ENCODE measurements at places on chromosomes 7 and 10.
A peak's percentile ranks its signal among the peaks of the same experiment; 100 is the strongest.

GRCh38 chr10:94268652-94269051 lies 94.1 kb downstream of the NOC3L start:
- DNase-seq = no peak

DNA sequence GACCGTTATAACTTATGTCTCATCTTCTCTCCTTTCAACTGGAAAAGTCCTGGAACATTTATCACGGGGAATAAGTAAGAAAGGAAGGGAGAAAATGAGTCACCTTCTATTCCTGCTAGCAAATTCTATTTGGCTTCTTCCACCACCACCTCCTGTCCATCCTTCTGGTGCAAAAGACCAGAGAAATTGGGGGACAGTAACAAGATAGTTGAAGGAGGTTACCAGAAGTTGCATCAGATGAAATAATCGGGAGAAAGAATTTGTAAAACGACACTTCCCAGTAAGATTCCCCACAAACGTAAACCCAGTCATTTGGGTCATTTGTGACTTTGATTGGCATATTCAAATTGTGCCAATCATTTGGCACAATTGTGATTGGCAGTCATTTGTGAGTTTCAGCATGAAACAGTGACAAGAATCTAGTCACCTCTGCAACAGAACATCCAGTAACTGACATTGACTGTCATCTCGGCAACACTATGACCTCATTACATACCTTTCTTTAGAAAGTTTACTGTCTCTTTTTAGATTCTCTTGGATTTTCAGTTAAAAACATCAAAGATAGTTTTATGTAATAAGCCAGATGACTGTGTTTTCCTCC lies 51.3 kb upstream of the PIK3CG start:
- DNase-seq = no peak

DNA sequence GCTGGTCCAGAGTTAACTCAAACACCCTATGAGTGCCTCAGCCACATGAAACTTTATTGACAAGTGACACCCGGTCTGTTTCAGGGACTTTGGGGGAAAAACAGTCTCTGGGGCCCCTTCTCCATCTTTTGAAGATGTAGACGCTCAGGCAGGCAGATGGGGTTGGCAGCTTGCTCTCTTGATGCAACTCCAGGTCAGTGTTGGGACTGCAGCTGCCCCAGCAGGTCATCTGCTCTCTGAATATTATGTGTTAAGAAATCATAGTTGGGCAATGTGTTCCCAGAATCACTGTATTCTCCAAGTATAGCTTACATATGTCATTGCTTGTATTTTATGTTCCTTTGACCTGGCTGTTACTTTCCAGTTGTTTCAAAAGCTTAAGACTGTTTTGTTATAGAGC lies 544.9 kb upstream of the MGMT start:
- DNase-seq = no peak

DNA sequence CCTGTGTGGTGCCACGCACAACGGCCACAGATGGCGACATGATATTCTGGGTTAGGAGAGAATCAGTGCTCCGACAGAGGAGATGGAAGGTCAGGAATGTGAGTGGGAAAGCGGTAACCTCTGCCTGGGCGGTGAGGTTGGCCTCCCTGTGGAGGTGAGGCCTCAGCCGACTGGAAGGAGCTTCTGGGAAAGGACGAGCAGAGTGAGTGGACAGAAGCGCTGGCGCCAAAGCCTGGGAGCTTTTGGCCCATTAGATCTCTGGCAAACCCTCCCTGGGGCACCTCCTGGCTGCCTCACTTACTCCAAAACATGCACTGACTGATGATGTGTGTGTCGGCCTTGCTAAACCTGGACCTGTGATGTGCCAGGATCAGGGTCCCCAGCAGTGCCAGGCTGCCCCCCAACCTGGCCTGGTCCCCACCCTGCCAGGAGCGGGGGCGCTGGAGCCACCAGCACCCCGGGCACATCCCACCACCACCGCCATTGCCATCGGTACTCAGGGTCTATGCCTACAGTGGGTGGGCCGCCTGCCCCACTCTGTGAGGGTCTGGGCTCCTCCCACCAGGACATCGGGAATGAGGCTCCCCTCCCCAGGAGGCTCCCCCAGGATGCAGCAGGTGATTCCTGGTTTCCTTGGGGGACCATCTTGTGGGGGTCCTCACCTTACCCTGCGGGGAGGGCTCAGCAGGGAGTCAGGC lies 51.0 kb downstream of the RASGEF1A start:
- no peak for DNase-seq

- DNase-seq = no peak
Observed at GRCh38 chr7:94028768-94029167, 24.6 kb upstream of the BET1 start.

- no peak for DNase-seq
Observed at GRCh38 chr7:73773700-73774517, 3.8 kb upstream of the CLDN3 start.

DNA sequence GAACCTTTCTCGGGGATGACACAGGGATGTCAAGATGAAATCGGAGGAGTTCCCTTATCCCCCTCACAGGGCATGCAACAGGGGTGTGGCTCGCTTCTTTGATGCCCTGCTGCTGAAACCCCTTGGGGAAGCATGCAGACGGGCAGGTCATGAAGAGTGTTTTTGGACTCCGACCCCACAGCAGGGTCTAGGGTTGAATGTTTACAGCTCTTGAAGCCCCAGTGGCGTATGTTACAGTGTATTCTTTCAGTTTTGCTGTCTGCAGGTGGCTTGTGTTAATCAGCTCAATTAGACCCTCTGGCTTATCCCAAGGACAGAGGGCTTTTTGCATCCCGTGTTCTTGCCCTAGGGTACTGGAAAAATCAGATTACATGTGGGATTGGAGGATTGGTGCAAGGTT lies 446.5 kb downstream of the LRMDA start:
- no peak for DNase-seq

- DNase-seq = peak; percentile 53
Observed at GRCh38 chr7:45920502-45921380, at the start of gene IGFBP3. IGFBP3 (minus strand) TSS chr7:45921272; CDS start chr7:45921140, 132 bp downstream.

DNA sequence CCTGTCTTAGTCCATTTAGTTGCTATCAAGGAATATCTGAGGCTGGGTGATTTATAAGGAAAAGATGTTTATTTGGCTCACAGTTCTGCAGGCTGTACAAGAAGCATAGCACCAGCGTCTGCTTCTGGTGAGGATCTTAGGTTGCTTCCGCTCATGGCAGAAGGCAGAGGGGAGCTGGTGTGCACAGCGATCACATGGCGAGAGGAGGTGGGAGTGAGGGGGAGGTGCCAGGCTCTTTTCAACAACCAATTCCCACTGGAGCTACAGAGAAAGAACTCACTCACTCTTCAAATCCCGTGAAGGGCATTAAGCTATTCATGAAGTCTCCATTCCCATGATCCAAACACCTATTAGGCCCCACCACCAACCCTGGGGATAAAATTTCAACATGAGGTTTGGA lies 371.6 kb downstream of the SH2D4B start:
- no peak for DNase-seq

GRCh38 chr10:133072720-133073390 lies 14.9 kb upstream of the ADGRA1 start:
- no peak for DNase-seq

GRCh38 chr10:62001898-62002297 lies 100.4 kb downstream of the ARID5B start:
- no peak for DNase-seq

- DNase-seq = no peak
Observed at GRCh38 chr7:66304536-66304935, 99.4 kb downstream of the TPST1 start.

GRCh38 chr7:13036256-13036780 lies 348.9 kb downstream of the ARL4A start:
- DNase-seq = no peak

DNA sequence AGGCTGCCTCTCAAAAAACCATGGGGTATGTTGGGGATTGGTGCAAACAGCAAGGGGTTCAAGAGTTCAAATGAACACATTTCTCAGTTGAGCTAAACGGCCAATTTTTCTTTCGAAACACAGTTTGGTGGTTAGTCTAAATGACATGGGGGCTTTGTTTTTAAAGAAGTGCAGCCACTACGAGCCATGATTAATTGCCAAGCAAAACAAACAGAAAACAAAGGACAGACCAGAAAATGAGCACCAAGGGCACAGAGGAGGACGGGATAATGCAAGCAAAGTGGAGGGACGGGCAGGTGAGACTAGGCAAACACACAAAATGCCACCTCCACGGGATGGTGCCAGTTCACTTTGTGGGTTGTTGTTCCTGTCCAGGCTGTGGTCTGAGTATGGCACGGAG lies 64.5 kb upstream of the PDLIM1 start:
- DNase-seq = no peak

- DNase-seq = no peak
Observed at GRCh38 chr7:27617651-27618381, 44.9 kb downstream of the HIBADH start.

- no peak for DNase-seq
Observed at GRCh38 chr10:17235136-17235535, 7.1 kb downstream of the VIM start.

DNA sequence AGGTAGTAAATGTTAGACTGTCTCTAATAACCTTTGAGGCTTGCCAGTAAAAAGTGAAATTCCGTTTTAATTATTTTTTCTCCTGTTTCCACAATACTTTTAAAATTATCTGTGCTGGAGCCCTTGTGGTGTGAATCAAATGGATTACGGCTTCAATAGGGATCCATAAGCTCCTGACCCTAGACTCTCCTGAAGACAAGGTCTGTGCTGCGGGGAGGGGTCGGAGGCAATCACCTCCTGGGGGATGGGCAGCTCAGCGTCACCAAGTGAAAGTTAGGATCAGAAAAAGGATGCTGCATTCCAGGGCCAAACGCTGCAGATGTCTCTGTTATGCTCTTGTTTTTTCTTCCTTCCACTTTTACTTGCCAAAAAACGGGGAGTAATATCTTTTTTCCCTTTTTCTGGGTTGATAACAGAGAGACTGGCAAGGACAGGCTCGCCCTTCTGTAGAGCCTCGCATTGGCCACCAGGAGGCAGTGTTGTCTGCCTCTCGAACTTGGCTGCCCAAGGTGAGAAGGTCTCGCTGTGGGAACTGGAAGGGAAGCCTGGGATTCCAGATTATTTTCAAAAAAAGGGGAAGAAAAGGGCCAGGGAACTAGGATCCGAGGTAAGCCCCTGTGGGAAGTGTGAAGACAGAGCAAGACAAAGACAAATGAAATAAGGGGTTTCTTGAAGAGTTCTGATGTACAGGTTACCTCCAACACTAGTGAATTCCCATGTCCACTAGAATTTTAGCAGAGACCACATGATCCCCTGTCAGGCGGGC lies 621.9 kb downstream of the ACTR3B start:
- DNase-seq = peak; percentile 54

- no peak for DNase-seq
Observed at GRCh38 chr7:101739775-101740398, 77.5 kb upstream of the CUX1 start.

DNA sequence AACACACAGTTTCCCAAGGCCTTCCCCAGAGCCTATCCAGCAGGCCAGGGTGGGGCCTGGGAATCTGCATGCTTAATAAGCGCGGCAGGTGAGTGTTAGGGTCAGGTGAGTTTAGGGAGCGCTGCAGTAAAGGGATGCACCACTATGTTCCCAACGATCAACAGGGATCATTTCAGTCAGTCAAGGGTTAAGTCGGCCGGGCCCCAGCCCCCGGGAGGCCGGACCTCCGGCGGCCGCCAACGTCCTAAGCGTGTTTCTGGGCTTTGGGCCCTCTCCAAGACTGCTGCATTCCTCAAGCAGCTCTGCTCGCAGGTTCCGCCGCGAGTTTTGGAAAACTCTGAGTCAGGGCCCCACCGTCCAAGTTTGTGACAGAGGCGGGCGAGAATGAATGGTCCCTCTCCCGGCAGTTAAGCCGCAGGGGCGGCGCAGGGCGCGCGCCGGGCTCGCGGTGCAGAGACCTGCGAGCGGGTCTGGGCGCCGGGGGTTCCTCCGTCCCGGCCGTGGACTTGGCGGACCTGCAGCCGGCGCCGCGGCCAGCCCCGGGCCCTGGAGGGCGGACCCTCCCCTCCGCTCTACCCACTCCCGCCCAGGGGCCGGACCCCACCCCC lies 81.6 kb downstream of the ARHGAP22 start:
- DNase-seq = no peak

DNA sequence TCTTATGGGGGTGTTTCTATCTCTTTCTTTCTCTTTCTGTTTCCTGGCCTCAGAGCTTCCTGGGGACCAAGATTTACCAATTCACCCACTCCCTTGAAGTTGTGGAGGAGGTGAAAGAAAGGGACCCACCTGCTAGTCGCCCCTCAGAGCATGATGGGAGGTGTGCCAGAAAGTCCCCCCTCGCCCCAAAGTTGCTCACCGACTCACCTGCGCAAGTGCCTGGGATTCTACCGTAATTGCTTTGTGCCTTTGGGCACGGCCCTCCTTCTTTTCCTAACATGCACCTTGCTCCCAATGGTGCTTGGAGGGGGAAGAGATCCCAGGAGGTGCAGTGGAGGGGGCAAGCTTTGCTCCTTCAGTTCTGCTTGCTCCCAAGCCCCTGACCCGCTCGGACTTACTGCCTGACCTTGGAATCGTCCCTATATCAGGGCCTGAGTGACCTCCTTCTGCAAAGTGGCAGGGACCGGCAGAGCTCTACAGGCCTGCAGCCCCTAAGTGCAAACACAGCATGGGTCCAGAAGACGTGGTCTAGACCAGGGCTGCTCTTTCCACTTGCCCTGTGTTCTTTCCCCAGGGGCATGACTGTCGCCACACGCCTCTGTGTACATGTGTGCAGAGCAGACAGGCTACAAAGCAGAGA lies 12.2 kb downstream of the AQP1 start:
- peak; percentile 10 for DNase-seq

DNA sequence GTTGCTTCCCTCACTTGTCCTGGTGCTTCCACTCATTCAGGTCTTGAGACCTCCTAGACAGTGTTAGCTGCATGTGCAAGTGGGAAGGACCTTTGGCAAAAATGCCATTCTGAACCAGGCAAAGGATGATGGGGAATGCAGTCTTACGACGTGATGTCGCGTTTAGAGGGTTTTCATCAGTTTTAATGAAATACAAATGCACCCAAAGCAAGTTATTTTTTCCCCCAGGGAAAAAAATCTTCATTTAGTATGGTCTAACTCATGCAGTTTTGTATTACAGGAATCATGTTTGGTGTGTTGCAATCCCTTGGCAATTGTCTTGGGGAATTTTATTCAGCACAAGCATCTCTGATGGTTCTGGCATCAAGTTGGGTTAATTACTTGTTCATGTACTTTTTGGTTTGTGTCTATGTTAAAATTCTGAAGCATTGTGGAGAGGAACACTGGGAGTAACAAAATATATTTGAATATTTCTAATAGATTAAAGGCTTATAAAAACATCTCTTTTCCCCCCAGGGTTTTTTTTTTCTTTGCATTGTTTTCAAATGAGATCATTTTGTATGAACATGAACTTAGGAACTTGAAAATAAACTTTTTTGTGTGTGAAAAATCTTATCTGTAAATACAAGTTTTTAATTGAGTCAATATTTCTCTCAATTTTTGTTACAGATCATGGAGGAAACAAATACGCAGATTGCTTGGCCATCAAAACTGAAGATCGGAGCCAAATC lies 188.9 kb downstream of the BICC1 start:
- DNase-seq = no peak

DNA sequence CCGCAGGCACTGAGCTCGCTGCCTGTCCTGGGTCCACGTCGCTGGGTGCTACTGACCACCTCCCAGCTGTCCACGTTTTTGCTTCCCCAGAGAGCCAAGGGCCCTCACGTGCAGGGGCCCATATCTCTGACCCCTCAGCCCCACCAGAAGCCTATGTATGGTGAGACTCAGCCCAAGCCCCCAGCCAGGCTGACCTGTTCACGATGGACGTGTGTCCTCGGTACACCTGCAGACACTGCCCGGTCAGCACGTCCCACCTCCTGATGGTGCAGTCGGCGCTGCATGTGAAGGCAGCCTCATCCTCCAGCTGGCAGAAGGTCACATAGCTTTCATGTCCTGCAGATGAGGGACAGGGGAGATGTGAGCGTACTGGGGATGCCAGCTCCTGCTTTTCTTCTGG lies 9.9 kb downstream of the WDR86 start:
- no peak for DNase-seq
